Activated T-helper 1 cell treated with Interleukin-2 at 50 U/mL for 16 hours (primary cell): ENCODE measurements at places on chromosomes 11 and 22.

- no peak for DNase-seq
Measured at GRCh38 chr11:96097844-96098421, 174.0 kb upstream of the MTMR2 start.

GRCh38 chr22:37193629-37194191 lies 5.7 kb upstream of the C1QTNF6 start:
- DNase-seq: no peak

GRCh38 chr22:24418786-24419474 lies 8.5 kb upstream of the ADORA2A start:
- no peak for DNase-seq

DNA sequence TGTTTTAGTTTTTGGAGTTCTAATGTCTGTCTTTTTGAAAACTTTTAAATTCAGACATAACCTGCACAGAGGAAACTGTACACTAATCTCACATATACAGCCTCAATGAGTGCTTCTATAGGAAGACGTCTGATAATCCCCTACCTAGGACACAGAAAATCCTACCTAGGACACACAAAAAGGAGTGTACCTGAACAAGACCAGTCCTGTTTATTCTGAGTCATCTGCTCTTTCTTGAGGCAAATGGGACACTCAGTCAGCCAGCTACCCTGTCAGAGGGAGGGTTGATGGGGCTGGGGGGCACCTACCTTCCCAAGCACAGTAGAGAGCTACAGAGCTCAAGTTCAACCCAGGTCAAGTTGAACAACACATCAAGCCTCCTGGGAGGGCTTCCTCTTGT lies 346.6 kb upstream of the NCAM1 start:
- no peak for DNase-seq

GRCh38 chr11:124876818-124877630 lies 11.8 kb downstream of the ROBO3 start:
- no peak for DNase-seq

DNA sequence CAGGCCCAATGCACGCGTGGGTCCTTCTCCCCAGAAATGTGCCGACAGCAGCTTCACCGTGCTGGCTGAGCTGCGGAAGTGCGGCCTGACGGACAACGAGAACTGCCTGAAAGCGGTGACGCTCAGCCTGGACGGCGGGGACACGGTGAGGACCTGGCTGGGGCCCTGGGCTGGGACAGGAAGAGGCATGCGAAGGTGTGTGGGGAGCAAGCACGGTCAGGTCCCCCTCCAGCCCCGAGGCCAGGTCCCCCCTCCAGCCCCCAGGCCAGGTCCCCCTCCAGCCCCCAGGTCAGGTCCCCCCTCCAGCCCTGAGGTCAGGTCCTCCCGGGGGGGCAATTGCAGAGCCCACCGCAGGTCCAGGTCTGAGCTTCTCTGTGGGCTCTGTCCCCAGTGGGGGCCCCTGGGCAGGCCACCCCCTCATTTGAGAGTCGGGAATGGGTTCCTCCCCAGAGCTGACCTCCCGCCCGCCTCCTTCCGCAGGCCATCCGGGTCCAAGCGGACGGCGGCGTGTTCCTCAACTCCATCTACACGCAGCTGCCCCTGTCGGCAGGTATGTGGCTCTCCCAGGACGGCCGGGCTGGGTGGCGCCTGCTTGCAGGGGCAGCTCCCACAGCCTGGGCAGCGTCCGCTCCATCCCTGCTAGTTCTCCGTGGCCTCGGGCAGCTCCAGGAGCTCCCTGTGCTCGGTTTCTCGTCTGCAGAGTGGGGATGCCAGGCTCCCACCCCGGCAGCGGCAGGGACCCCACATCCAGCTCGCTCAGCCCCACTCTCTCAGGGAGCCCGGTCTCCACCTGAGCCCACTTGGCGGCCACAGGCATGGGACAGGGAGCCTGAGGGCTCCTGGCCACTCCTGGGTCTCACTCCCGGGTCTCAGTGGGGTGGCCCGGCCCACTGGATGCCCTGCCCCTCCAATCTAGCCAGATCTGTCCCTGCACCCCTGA lies 7.9 kb downstream of the MUC5B start:
- DNase-seq: no peak

- DNase-seq: no peak
Measured at GRCh38 chr22:47194476-47195155, 432.2 kb downstream of the TBC1D22A start.

GRCh38 chr11:59097113-59097708 lies 9.8 kb upstream of the FAM111B start:
- DNase-seq: peak; percentile 35

- DNase-seq: no peak
Measured at GRCh38 chr22:17869285-17870096, 95.2 kb upstream of the BID start.

DNA sequence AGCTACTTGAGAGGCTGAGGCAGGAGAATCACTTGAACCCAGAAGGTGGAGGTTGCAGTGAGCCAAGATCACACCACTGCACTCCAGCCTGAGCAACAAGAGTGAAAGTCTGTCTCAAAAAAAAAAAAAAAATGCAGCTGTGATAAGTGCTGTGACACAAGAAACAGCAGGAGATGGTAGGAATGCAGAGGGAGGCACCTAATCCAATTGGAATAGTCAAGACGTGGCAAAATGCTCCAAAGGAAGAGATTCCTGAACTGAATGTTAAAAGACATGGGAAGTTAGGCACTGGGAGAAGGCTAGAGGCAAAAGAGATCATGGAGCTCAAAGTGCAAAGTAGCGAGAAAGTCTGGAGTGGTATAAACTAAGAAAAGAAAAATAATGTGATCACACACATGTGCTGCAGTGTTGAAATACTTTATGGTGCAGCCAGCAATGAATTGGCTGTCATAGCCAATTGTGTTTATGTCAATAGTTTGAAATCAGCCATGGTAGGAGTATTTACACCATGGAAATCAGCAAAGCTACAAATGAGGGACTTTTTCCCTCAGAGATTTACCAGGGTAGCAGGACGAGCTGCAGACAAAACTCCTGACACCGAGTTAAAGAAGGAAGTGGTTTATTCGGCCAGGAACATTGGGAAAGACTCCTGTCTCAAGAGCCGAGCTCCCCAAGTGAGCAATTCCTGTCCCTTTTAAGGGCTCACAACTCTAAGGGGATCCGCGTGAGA lies 40.9 kb upstream of the LIPT2 start:
- no peak for DNase-seq

GRCh38 chr11:97107604-97108003 lies 717.8 kb downstream of the JRKL start:
- DNase-seq: no peak

GRCh38 chr11:79564288-79564925 lies 123.6 kb upstream of the TENM4 start:
- no peak for DNase-seq

DNA sequence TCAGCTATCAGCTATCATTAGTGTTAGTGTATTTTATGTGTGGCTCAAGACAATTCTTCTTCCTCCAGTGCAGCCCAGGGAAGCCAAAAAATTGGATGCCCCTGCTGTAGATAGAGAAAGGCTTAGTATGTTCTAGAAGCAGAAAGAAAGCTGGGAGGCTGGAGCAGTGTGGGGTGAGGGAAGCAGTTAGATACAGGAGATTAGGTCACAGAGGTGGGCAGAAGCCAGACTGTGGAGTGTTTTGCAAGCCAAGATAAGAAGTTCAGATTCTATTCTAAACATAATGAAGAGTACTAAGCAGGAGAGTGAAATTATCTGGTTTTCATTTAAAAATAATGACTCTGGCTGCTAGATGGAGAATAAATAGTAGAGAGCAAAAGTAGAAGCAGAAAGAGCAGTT lies 381.7 kb downstream of the DCDC1 start:
- no peak for DNase-seq

GRCh38 chr11:128856241-128856640 lies 10.9 kb downstream of the KCNJ1 start:
- no peak for DNase-seq

DNA sequence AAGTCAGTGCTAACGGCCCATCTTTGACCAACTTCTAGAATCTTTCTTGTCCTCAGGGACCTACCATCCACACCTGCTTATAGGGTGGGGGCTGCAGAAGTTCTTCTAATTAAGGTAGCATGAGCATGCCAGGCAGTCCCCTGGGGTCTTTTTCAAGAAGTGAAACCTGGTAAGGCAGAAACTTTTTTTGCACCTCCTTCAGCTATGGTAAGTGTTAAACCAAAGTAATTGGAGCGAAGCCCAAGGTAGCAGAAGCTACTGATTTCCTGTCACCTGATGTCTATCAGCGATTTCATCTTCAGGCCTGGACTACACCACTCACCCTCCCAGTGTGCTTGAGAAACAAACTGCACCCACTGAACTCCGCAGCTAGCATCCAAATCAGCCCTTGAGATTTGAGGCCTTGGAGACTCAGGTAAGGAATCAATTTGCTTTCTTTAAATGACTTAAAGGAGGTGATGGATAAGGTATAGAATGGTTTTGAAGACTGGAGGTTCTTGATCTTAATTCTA lies at the start of gene MS4A1:
Gene MS4A1 (plus strand): TSS at position 317 of the 512 bp plus-strand sequence. CDS start 6,528 bp downstream, outside the sequence.
- DNase-seq: no peak

DNA sequence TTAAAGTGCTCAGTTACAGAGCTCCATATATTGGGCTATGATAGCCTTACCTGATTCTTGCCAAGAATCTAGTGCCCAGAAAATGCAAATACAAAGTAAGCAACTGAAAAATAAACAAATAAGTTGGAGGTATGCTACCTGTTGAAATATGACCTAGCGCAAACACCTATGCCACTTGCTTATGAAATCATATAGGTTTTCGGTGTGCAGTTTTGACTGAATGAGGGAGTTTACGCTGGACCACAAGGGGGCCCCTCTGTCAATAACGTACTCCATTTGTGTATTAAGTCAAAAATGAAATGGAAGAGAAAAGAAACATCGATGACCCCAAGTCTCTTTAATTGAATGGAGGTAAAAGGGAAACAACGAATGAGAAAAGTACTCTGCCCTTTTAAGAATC lies 84.9 kb upstream of the TRIM77 start:
- no peak for DNase-seq

DNA sequence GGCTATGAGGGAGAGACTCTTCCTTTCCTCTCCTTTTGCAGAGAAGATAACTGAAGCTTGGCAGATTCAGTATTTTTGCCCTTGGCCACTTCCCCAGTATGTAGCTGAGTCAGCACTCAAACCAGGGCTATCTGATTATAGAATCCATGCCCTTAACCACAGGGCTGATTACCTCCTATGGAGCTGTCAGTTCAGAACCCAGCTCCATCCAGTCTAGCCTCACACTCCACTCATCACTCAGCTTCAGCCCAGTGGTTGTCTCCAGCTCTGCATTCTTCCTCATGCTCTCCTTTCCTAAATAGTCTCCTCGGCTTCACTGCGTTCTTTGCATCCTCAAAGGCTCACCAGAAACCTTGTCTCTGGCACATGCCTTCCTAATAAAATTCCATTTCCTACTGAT lies 151.6 kb upstream of the BLID start:
- no peak for DNase-seq

GRCh38 chr11:89347071-89347470 lies 144.1 kb downstream of the NOX4 start:
- no peak for DNase-seq

GRCh38 chr22:38412435-38413084 lies 42.4 kb downstream of the KCNJ4 start:
- DNase-seq: peak; percentile 23

DNA sequence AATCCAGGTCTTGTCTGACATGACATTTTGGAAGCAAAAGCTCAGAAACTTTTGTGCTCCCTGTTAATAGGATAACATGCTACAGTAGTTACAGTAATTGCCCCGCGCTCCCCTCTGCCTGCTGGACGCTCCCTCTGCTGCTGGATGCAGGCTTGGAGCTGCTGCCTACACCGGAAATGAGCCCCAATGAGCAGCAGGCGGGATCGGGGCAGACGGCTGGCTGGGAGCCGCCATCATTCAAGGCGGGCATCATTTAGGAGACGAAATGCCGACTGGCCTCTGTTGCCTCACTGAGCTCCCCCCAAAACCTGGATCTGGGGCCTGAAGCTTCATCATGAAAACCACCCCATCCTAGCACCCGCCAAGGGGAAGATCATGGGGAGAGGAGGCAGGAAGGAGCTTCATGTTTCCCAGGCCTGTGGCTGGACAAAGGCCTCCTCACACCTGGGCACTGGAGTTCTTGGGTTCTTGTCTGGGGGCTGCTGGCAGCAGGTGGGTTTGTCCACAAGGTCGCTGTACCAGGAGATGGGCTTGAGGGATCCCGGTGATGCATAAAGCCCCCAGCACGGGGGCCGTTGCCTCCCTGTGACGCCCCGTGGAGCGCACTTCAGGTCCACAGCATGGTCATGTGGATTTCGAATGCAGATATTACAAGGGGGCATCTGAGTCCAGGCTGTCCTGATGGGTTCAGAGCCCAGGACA lies 664.3 kb downstream of the BRD1 start:
- no peak for DNase-seq
